ENCODE measurements at places on chromosomes 13 and 19. TPM values are rescaled to one million over a fixed set of nuclear protein-coding genes. Genes with fewer than 3 reads are reported as not detected.

The NUP58 gene
- polyA plus RNA-seq = 59.5 TPM

The SLC15A1 gene
- 10.8 TPM for polyA plus RNA-seq

The CCL25 gene
- 0.64 TPM for polyA plus RNA-seq

The INSL3 gene
- 0.75 TPM for polyA plus RNA-seq

The SOX1 gene
- not detected for polyA plus RNA-seq

The ZSCAN18 gene
- polyA plus RNA-seq = 79.0 TPM

The FAM32A gene
- 130 TPM for polyA plus RNA-seq

The EBI3 gene
- polyA plus RNA-seq = 0.36 TPM

The SCN1B gene
- polyA plus RNA-seq = 0.88 TPM

The ZNF227 gene
- polyA plus RNA-seq = 25.8 TPM

The SYNE4 gene
- polyA plus RNA-seq = 16.4 TPM

The MAG gene
- polyA plus RNA-seq = 2.4 TPM
